ENCODE measurements at places on chromosomes 11 and 22. TPM values are rescaled to one million over a fixed set of nuclear protein-coding genes. Genes with fewer than 3 reads are reported as not detected.

GRCh38 chr11:13674799-13675509 is 6.5 kb downstream of the FAR1 start:
- no peak overlapping the region for H3K27ac ChIP-seq
- no peaks in the 10 kb centered on the region for H3K36me3 ChIP-seq
- no peak overlapping the region for H3K4me3 ChIP-seq
- no peak for DNase-seq
- peaks cover 86% of the 10 kb centered on the region for H3K4me1 ChIP-seq
- H3K27me3 ChIP-seq = no peaks in the 10 kb centered on the region

GRCh38 chr11:20547411-20547810 is 52.0 kb upstream of the SLC6A5 start:
- H3K27ac ChIP-seq = no peak overlapping the region
- no peaks in the 10 kb centered on the region for H3K27me3 ChIP-seq
- DNase-seq = no peak
- H3K36me3 ChIP-seq = no peaks in the 10 kb centered on the region
- H3K4me3 ChIP-seq = no peak overlapping the region

The CD248 gene
- 6.5 TPM for total RNA-seq

GRCh38 chr22:47124961-47125360 is 362.5 kb downstream of the TBC1D22A start:
- DNase-seq = peak; percentile 72
- H3K27me3 ChIP-seq = no peaks in the 10 kb centered on the region
- H3K27ac ChIP-seq = no peak overlapping the region
- H3K36me3 ChIP-seq = peaks cover 20% of the 10 kb centered on the region
- no peaks in the 10 kb centered on the region for H3K4me1 ChIP-seq

The CD3D gene
- 38.5 TPM for total RNA-seq

The GLYAT gene
- not detected for total RNA-seq

The TREH gene
- total RNA-seq = not detected

DNA sequence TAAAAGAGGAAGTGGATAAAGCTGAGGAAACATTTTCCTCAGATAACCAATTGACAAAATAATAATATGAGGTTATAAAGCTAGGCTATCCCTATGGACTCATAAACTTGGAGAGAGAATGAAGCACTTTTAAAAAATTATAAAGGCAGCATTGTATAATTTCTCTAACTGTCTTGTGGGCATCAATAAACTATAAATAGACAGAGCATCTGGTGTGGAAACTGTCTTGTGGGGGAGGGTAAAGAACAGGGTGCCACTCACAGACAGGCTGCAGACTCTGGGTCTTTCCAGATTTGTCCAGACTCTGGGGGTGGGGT is 333.5 kb downstream of the BUD13 start:
- no peak for DNase-seq
- no peak overlapping the region for H3K4me3 ChIP-seq
- no peaks in the 10 kb centered on the region for H3K27me3 ChIP-seq
- H3K36me3 ChIP-seq = no peaks in the 10 kb centered on the region
- H3K4me1 ChIP-seq = no peaks in the 10 kb centered on the region

DNA sequence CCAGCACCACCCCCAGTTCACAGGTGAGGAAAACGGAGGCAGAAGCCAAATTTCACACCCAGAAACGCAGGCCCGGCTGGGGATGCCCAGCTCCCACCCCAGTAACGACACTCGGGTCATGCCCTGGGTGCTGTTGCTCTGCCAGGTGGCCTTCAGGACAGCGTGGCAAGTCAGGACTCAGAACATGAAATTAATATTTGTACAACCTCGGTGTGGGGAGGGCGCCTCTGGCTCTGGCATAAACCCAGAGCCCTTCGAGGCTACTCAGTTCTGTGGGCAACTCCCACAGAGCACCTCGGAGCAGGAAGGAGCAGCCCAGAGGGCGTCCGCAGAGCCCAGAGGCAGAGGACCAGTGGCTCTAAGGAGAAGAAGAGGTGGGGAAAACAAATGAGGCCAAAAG is 71.6 kb downstream of the CELSR1 start:
- DNase-seq = no peak
- H3K4me3 ChIP-seq = no peak overlapping the region
- no peaks in the 10 kb centered on the region for H3K4me1 ChIP-seq
- no peak overlapping the region for H3K27ac ChIP-seq
- H3K36me3 ChIP-seq = no peaks in the 10 kb centered on the region
- H3K27me3 ChIP-seq = no peaks in the 10 kb centered on the region

GRCh38 chr11:117278347-117278746 is 12.8 kb upstream of the BACE1-AS start:
- peaks cover 29% of the 10 kb centered on the region for H3K36me3 ChIP-seq
- H3K27ac ChIP-seq = no peak overlapping the region
- no peaks in the 10 kb centered on the region for H3K27me3 ChIP-seq
- no peaks in the 10 kb centered on the region for H3K4me1 ChIP-seq

The TRIM29 gene
- not detected for total RNA-seq

GRCh38 chr11:8679006-8679405 is 3.5 kb downstream of the TRIM66 start:
- H3K4me3 ChIP-seq = no peak overlapping the region
- no peaks in the 10 kb centered on the region for H3K27me3 ChIP-seq
- no peak for DNase-seq
- peaks cover 17% of the 10 kb centered on the region for H3K4me1 ChIP-seq

GRCh38 chr11:94557992-94558391 is 9.2 kb upstream of the PIWIL4 start:
- peak overlapping the region; percentile 66 for H3K27ac ChIP-seq
- H3K4me1 ChIP-seq = no peaks in the 10 kb centered on the region
- H3K27me3 ChIP-seq = no peaks in the 10 kb centered on the region
- H3K36me3 ChIP-seq = no peaks in the 10 kb centered on the region
- no peak for DNase-seq
- no peak overlapping the region for H3K4me3 ChIP-seq

The LRRC56 gene
- 2.9 TPM for total RNA-seq

- H3K4me3 ChIP-seq = no peak overlapping the region
- H3K4me1 ChIP-seq = no peaks in the 10 kb centered on the region
- peaks cover 4% of the 10 kb centered on the region for H3K27me3 ChIP-seq
- H3K36me3 ChIP-seq = no peaks in the 10 kb centered on the region
These were observed 498.9 kb downstream of the BRD1 start for GRCh38 chr22:49328630-49329405.

The CECR2 gene
- total RNA-seq = 0.72 TPM

DNA sequence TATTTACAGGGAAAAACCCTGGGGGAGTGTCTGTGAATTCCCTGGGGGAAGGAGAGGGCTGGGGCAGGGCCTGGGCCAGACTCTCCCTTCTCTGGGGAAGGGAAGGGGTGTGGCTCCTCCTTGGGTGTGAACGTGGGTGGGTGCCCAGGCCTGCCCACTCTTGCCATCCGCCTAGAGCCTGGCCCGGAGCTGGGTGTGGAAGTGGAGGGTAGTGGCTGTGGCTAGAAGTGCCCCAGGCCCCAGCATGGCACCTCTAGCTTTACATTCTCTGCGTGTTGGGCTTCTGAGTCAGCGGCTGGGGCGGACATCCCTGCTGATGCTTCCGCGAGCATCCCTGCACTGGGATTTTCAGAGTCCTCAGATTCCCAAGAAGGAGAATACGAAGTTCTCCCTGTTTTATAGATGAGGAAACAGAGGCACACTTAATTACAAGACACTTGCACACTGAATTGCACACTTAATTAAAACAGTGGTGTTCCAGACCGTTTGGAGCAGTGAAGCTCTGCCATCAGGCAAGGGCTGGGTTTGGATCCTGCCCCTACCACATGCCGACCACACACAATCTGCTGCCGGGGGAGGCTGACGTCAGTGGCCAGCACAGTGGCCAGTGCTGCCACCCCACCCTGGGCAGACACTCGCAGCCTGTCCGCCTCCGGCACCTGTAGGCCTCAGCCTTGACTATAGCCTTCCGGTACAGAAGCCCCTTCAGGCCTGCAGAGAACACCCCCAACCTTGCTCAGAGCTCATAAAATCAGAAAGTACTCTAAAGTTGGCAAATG is 7.6 kb downstream of the BAD start:
- peaks cover 15% of the 10 kb centered on the region for H3K36me3 ChIP-seq
- H3K4me3 ChIP-seq = no peak overlapping the region
- H3K27ac ChIP-seq = no peak overlapping the region
- DNase-seq = no peak
- H3K27me3 ChIP-seq = no peaks in the 10 kb centered on the region

The ZBTB16 gene
- 85.6 TPM for total RNA-seq

- H3K4me3 ChIP-seq = no peak overlapping the region
- no peak for DNase-seq
- peaks cover 6% of the 10 kb centered on the region for H3K4me1 ChIP-seq
- no peaks in the 10 kb centered on the region for H3K27me3 ChIP-seq
- H3K36me3 ChIP-seq = no peaks in the 10 kb centered on the region
- no peak overlapping the region for H3K27ac ChIP-seq
These were observed 257.7 kb upstream of the PLET1 start for GRCh38 chr11:112518371-112518770.

DNA sequence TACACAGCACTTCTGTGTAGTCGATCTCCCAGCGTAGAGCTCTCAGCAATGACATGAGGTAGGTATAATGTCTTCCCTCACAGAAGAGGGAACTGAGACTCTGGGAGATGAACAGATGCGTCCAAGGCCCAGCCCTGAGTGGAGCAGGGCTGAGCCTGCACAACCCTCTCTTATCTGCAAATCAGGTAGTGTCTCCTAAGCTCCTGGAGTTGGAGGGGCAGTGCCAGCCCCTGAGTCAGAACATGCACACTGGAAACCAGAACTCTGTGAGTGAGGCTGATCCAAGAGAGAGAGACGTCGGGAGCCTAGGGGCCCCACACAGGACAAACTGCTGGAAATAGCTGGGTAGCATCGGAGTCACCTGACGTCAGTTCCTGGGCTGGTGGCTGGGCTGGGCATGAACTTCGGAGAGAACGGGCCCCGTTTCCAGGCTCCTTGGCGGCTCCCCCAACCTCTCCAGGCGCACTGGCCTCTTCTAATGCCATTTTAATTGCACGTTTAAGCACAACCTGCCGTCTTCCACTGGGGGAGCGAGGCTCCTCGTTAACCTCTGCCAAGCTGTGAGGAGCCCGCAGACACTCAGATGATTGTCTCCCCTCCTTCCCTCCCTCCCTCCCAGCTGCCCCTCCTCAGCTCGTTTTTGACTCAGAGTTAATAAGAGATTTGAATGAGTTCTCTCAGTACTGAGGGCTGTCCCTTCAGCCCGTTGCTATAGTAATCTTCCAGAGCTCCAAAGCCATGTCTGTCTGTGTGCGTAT is 191.2 kb upstream of the TBCEL start:
- H3K4me1 ChIP-seq = no peaks in the 10 kb centered on the region
- peak; percentile 17 for DNase-seq
- H3K36me3 ChIP-seq = no peaks in the 10 kb centered on the region
- no peak overlapping the region for H3K4me3 ChIP-seq
- H3K27me3 ChIP-seq = peaks cover 58% of the 10 kb centered on the region

The DMC1 gene
- 0.80 TPM for total RNA-seq

DNA sequence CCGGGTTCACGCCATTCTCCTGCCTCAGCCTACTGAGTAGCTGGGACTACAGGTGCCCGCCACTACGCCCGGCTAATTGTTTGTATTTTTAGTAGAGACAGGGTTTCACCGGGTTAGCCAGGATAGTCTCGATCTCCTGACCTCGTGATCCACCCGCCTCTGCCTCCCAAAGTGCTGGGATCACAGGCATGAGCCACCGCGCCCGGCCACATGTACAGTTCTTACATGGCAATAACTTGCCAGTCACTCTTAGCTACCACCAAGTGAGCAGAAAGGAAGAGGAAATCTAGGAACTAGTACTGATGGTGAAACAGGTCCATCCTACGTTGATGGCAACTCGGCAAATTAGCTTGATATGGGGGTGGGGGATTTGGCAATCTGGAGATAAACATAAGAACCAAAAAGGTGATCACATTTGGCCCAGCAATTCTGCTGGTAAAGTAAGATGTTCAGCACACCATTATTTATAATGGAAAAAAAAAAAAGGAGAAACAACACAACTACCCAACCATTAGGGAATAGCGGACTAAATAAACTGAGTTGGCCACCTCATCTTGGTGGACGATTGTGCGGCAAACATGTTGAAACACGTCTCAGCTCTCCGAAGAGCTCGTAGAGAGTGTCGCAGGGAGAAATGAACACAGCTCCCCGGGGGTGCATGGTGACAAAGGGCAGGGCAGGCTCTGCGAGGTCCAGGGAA is 5.3 kb downstream of the NLRP6 start:
- peaks cover 60% of the 10 kb centered on the region for H3K4me1 ChIP-seq
- H3K27me3 ChIP-seq = peaks cover 44% of the 10 kb centered on the region
- H3K36me3 ChIP-seq = no peaks in the 10 kb centered on the region
- no peak overlapping the region for H3K27ac ChIP-seq

GRCh38 chr11:32671051-32671450 is 87.4 kb downstream of the EIF3M start:
- no peak for DNase-seq
- H3K36me3 ChIP-seq = no peaks in the 10 kb centered on the region
- no peaks in the 10 kb centered on the region for H3K4me1 ChIP-seq
- H3K27me3 ChIP-seq = peaks cover 7% of the 10 kb centered on the region
- H3K4me3 ChIP-seq = no peak overlapping the region

DNA sequence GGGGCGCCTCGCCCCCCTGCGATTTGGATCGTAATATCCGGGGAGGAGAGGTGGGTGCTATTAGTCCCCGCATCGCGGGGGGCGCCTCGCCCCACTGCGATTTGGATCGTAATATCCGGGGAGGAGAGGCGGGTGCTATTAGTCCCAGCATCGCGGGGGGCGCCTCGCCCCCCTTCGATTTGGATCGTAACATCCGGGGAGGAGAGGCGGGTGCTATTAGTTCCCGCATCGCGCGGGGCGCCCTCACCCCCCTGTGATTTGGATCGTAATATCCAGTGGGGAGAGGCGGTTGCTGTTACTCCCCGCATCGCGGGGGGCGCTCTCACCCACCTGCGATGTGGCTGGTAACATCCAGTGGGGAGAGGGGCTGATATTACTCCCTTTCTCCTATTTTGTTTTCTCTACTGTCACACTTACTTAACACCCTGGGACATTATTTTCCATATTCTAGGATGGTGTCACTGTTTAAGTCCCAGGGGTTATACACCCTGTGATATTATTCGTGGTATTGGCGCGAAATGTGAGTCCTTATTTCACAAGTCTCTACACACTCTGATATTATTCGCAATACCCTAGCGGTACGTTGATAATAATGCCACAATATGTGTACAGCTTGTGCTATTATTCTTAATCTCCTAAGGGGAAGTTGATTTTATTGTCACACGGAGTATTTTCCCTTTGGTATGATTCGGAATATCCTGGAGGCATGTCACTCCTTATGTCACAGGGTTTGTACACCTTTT is 57.8 kb upstream of the ALDH3B2 start:
- H3K36me3 ChIP-seq = no peaks in the 10 kb centered on the region
- H3K27me3 ChIP-seq = no peaks in the 10 kb centered on the region
- H3K4me3 ChIP-seq = peak overlapping the region; percentile 47
- DNase-seq = no peak
- H3K27ac ChIP-seq = no peak overlapping the region

The LSP1 gene
- 227 TPM for total RNA-seq

The FGF4 gene
- not detected for total RNA-seq
